ENCODE measurements at places on chromosomes 5 and 9. TPM values are rescaled to one million over a fixed set of nuclear protein-coding genes. Genes with fewer than 3 reads are reported as not detected.

The JAKMIP2 gene
- total RNA-seq: 1.2 TPM

The IL13 gene
- not detected for total RNA-seq

The CPLANE1 gene
- 4.8 TPM for total RNA-seq

The MVB12B gene
- 5.1 TPM for total RNA-seq

The TJP2 gene
- 115 TPM for total RNA-seq

The SLC38A9 gene
- total RNA-seq: 17.7 TPM

The CCDC192 gene
- total RNA-seq: not detected

The LIFR gene
- total RNA-seq: 4.0 TPM

The COL23A1 gene
- not detected for total RNA-seq

The COL5A1 gene
- 6.5 TPM for total RNA-seq

The ARID3C gene
- total RNA-seq: not detected

The SLC45A2 gene
- total RNA-seq: not detected

The STPG3 gene
- not detected for total RNA-seq

The SEMA4D gene
- total RNA-seq: 5.0 TPM

The NKD2 gene
- not detected for total RNA-seq

The PROB1 gene
- 0.17 TPM for total RNA-seq

The LECT2 gene
- total RNA-seq: not detected

The OR13C9 gene
- total RNA-seq: not detected

The EPB41L4B gene
- total RNA-seq: 3.6 TPM

The SPINK4 gene
- not detected for total RNA-seq

The GFI1B gene
- not detected for total RNA-seq

The ZBED3 gene
- 0.76 TPM for total RNA-seq

The C5orf52 gene
- total RNA-seq: not detected

The GABRA1 gene
- total RNA-seq: not detected

The INSL4 gene
- total RNA-seq: 0.33 TPM

The IFNK gene
- not detected for total RNA-seq

The GBA2 gene
- total RNA-seq: 39.2 TPM

The SPATA31A3 gene
- total RNA-seq: not detected

The BICD2 gene
- 46.5 TPM for total RNA-seq

The KIF4B gene
- not detected for total RNA-seq

The AFAP1L1 gene
- total RNA-seq: 0.98 TPM

The ARL14EPL gene
- 0.17 TPM for total RNA-seq

The PCA3 gene
- total RNA-seq: not detected

The FGF18 gene
- not detected for total RNA-seq

The ZNG1F gene
- 10.8 TPM for total RNA-seq

The SPINK1 gene
- total RNA-seq: not detected

The GRM6 gene
- total RNA-seq: not detected
